ENCODE measurements at places on chromosomes 5 and 9. TPM values are rescaled to one million over a fixed set of nuclear protein-coding genes. Genes with fewer than 3 reads are reported as not detected.

DNA sequence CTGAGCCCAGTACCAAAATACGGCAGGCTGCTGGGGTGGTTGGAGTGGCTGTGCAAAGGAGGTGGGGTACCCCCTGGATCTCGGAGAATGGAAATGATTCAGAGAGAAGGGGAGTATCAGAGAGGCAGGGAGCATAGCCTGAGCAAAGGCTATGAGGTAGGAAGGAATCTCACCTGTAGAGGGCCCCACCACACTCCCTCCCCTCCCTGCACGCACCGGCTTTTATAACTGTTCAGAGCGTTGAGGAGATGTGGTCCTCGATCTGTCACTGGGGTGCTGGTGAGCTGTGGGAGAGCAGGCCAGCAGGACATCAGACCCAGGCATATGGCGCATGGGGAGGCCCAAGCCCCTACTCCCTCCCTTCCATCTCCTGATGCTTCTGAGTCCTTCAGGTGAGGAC is 13.2 kb downstream of the PHF19 start:
- DNase-seq = no peak

DNA sequence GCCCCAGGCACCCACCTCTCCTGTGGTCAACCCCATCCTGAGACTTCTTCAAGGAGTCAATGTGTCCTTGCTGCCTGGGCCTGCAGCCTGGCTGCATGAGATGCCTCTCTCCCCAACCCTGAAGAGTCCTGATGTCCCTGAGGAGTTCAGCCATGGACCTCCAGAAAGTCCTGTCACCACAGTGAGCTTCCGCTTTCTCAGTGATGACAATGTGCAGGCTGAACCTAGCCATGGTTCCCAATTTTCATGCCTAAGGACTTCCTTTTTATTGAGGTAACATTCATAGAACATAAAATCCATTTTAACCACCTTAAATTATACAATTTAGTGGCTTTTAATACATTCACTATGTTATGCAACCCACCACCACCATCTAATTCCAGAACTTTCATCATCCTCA is 29.1 kb downstream of the DAP start:
- no peak for DNase-seq

Gene SLC4A9
- total RNA-seq = not detected

DNA sequence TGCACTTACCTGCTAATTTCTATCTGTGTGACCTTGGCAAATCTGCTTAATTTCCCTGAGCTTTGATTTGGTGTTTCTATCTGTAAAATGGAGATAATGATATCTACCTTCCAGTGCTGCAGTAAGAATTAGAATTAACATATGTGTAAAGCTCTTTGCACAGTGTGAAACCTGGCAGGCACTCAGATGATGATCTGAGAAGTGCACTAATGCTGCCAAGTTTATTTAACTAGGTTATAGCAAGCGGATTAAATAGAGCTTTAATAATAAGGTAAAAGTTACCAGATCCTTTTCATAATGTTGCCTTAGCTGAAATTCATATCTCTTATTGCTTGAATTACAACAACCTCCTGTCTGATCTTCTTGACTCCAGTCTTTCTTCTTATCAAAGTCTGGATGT is 315.3 kb upstream of the CD180 start:
- DNase-seq = no peak

DNA sequence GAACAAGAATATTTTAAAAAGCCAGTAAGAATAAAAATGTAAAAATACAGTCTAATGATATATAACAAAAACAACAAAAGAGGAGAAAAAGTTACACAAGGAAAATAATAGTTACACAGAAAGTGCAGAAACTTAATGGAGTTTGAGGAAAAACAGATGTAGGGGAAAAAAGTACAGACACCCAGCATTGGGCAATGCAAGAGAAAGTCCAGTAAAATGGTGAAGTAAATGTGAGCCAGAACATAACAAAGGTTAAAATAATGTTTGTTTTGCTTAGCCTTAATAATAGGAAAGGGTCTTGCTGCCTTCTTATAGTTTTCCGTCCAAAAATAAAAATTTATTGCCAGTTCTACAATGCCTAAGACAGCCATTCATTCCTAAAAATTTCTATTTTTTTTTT is 364.2 kb downstream of the NNT start:
- no peak for DNase-seq

Gene BNC2
- not detected for total RNA-seq

GRCh38 chr9:9186086-9186485 is 1386.5 kb upstream of the DMAC1 start:
- no peak for DNase-seq

Gene ACOT12
- not detected for total RNA-seq

DNA sequence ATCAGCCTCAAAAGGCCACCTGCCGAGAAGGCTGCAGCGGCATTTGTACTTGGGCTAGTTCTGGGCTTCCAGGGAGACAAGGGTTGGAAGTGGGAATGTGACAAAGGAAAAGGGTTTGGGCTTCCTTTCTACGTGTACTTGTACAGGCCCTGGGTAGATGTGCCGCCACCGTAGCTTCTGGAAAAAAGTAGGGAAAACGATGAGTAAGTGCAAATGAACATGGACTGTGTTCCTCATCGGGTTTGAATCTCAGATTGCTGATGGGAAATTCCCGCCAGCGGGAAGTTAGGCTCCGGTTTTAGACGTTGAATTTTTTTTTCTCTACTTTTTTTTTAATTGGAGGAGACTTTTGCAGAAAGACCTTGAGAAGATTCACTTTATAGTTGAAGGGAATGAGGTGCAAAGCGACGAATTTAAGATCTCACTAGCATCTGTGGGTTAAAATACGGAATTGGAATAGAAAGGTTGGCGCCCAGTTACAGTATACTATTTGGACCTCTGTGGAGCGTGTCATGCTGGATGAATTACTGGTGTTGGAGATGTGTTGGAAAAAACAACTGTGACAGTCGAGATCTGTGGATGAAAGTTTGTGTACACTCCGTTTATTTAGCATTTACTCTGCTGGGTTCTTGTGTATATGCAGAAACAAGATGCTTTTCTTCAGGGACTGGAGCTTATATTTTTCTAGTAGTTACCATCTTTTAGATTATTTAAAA is 1.2 kb downstream of the G3BP1 start:
- no peak for DNase-seq

Gene GRM6
- not detected for total RNA-seq

Gene ACSL6
- total RNA-seq = 21.8 TPM

DNA sequence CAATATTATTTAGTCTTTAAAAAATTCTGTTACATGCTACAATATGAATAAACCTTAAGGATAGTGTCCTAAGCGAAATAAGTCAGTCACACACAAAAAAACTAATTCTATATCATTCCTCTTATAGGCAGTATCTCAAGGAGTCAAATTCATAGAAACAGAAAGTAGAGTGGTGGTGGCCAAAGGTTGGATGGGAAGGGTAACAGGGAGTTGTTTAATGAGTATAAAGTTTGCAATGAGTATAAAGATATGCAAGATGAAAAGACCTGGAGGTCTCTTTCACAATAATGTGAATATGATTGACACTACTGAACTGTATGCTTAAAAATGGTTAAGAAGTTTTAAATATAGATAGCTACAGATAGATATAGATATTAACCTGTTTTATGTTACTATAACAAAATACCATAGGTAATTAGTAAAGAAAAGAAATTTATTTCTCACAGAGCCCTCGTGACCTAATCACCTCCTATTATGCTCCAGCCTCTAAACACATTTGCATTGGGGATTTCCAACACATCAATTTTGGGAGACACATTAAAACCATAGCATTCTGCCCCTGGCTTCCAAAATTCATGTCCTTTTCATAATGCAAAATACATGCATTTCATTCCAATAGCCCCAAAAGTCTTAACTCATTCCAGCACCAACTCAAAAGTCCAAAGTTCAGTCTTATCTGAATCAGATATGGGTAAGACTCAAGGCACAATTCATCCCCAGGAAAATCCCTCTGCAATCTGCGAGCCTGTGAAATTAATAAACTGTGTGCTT is 93.6 kb downstream of the ATPSCKMT start:
- DNase-seq = no peak

DNA sequence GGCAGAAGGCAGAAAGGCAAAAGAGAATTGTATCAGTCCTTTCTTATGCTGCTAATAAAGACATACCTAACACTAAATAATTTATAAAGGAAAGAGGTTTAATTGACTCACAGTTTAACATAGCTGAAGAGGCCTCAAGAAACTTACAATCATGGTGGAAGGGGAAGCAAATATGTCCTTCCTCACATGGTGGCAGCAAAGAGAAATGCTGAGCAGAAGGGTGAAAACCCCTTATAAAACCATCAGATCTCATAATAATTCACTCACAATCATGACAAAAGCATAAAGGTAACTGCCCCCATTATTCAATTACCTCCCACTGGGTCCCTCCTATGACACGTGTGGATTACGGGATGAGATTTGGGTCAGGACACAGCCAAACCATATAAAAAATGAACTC is 312.5 kb upstream of the PTGER4 start:
- DNase-seq = peak; percentile 37

DNA sequence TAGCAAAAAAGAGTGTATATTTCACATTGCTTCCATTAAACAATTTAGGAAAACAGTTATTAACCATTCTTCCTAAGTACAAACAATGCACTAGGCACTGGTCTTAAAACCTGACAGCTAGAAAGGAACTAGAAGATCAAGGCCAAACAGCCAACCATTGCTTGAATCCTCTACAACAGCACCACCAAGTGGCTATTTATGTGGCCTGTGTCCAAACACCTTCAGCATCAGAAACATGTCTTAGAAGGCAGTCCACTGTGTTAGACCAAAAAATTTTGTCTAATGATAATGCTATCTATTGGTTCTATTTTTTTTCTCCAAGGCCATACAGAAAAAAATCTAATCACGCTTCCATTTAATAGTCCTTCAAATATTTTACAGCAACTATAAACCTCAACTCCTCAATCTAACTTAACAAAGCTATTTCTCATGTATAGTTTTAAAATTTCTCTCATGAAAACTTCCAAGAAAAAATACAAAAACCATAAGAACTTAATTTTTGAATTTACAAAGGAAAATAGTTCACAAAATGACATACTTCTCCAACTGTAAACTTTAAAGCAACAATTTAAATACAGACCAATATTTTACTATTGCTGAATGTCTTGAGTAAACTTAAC is 36.1 kb downstream of the CAAP1 start:
- DNase-seq = no peak

- no peak for DNase-seq
Measured at GRCh38 chr9:6040077-6040476, 24.7 kb upstream of the RANBP6 start.

DNA sequence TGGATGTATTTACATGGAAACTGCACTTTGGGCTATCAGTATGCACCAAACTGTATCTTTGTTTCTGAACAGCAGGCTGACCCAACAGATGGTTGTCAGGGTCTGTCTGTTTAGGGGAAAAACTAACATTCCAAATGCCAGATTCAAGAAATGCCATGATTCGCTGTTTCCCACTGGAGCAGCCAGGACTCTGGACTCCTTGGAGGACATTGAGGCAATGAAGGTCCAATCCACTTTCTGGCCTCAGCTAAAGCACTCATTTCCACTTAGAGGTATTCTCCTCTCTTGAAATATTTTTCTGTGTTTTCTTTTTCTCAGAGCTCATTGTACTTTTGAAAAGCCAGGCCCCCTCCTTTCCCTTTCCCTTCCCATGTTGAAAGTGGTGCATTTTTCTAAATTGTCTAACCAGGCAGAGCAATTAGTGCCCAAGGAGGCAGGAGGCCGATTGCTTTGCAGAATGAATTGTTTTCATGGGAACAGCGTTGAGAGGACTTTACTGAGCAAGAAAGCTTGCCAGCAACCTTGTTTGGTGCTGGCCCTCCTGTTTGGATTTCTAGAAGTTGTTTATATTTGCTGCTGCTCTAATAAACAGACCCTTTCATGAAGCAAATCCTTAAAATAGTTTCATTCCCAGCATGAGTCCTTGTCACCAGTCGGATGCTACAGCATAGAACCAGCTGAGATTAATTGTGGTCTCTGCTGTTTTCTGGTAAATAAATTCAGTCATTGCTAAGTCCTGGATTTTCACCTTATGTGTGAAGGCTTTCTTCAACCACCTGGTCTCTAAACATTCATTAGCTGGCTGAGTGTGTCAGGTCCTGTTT is 132.8 kb upstream of the TAF11L2 start:
- DNase-seq = no peak

- no peak for DNase-seq
Measured at GRCh38 chr9:9961934-9962333, 650.9 kb downstream of the PTPRD start.

Gene ZNF366
- not detected for total RNA-seq

Gene C6
- total RNA-seq = not detected

- peak; percentile 28 for DNase-seq
Measured at GRCh38 chr5:132294728-132295504, 722 bp downstream of the SLC22A4 start.

DNA sequence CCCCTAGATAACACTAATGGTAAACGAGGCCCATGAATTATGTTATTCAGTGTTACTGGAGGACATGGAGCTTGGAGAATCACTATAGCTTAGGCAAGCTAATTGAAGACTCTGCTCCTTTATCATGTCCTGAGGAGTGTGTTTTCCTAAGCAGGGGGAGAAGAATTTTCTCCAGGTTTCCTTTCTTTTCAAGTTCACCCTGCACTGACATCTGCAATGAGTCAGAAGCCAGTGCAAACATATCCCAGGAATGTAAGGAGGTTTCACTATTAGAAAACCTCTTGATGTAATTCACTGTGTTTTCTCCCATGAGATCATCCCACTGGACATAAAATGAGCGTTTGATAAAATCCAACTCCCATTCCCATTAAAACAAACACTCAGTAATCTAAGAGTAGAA is 75.6 kb downstream of the DMRT2 start:
- DNase-seq = no peak

Gene SPATA9
- total RNA-seq = not detected

DNA sequence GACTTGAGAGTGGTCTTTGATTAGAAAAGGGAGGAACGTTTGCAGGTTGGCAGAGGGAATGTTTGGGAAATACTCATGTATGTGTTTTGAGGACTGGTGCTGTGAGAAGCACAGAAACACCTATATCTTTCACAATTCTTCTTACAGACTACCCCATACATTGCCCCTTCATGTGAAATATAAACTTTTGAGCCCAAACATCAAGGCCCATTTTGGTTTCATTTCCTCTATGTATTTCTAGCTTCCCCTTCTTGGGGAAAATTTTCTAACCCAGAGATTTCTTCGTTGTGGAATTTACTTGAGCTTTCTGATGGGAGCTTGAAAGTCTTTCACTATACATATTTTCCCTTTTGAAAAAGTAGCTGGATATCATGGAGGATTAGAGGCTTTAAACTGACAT is 67.6 kb downstream of the FYB1 start:
- DNase-seq = no peak

- no peak for DNase-seq
Measured at GRCh38 chr5:80093796-80094195, 58.6 kb downstream of the THBS4 start.

GRCh38 chr9:92342825-92343488 is 17.2 kb downstream of the CENPP start:
- DNase-seq = no peak

All from CD8-positive, alpha-beta memory T cell (primary cell).